Inflammatory macrophage (primary cell): ENCODE measurements at places on chromosomes 3 and 15.

- DNase-seq = no peak
These were observed 433.8 kb upstream of the RBMS3 start for GRCh38 chr3:28846971-28847478.

- DNase-seq = no peak
These were observed 32.3 kb upstream of the LEKR1 start for GRCh38 chr3:156793851-156794250.

DNA sequence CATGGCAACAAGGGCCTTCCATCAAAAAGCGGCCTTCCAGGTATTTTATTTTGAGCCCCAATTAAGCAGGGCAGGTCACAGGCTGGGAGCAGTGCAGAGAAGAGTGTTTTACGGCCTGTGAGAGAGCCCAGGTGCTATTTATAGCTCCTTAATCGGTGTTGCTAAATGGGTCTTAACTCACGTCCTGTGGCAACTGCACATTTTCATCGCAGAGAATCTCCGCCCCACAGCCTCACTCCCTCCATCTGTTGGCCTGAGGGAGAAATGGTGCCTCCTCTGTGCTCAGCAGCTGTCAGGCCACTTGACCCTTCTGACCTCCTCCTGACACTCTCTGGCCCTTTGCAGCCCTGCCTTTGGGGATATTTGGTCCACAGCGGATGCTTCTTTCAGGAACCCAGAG, 58.6 kb downstream of the SPSB4 start:
- no peak for DNase-seq

GRCh38 chr15:74781431-74782258, at the start of gene CSK:
TSS of gene CSK (plus strand) at chr15:74782080. CDS start at chr15:74798298, 16,218 bp downstream.
- peak; percentile 90 for DNase-seq

GRCh38 chr3:139355891-139356290, 12.1 kb downstream of the MRPS22 start:
- no peak for DNase-seq

DNA sequence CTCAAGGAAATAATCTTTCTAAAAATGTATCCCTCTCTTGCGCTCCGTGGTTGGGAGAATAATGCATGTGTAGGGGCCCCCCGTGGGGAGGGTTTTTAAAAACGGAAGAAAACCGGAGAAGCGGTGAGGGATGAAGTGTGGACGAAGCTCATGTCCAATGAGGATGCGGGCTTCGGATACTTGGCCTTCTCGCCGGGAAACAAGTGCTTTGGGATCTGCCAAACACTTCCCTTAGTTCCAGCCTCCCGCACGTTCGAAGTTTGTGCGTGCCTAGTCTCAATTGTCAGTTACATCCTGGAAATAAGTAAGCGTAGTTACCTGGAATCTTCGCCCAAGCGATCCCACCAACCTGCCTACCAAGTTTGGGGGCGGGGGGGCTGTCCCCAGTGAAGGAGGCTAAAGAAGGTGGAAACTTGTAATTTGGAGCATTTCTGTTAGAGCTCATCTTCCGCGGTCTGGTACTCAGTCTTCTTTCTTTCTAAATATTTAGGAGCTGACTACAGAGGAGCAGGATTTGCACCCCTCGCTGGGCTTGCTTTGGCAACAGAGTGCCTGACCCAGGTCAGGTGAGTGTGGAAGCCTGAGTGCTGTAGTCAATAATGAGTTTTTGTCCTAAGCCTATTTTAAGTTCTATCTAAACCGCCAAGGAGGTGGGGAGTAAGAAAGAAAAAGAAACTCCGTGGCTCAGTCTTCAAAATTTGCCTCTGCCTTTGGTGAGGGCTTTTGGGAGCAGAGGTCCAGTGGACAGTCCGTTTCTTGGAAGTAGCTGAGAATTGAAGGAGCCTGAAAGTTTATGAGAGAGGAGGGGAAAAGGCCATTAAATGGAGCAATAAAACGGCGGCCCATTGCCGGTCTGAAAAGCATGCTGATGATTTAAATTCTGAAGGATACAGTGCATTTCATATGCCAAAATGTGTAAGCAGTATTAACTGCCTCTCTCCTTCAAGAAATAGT, 1.1 kb downstream of the ITPR1 start:
- no peak for DNase-seq

DNA sequence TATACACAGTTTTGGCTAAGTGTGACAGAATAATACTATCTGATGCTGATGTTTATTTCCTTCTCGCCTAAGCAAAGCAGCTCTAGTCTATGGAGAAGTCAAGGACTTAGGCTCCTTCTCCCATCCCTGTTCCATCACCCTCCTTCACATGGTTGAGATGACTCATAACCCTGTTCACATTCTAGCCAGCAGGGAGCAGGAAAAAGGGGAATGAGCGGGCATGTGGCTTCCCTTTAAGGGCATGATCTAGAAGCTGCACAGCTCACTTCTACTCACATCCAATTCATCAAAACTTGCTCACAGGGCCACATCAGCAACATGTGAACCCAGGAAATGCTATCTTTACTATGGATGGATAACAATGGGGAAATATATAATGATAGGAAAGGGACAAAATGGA, 40.9 kb downstream of the CBLB start:
- DNase-seq = peak; percentile 76

- peak; percentile 6 for DNase-seq
These were observed 259.6 kb upstream of the UBE2E1 start for GRCh38 chr3:23546181-23546580.

- DNase-seq = no peak
These were observed 45.0 kb upstream of the FSTL1 start for GRCh38 chr3:120495809-120496208.

DNA sequence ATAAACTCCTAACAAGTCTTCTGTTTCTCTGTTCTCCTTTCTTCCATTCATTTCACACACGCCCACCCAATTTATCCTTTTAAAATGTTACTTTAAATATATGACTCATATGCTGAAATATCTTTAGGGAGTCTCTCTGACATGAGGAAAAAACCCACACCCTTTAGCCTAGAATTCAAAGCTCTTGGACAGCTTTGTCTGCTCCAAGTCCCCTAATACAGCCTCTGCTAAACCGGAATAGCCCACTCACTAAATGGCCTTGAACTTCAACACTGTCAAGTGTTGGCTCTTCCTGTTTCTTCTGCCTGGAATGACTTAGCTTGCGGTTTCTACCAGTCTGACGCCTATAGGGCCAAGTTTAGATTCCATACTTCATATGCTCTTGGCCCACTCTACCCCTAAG, 3.3 kb upstream of the CD96 start:
- peak; percentile 49 for DNase-seq

DNA sequence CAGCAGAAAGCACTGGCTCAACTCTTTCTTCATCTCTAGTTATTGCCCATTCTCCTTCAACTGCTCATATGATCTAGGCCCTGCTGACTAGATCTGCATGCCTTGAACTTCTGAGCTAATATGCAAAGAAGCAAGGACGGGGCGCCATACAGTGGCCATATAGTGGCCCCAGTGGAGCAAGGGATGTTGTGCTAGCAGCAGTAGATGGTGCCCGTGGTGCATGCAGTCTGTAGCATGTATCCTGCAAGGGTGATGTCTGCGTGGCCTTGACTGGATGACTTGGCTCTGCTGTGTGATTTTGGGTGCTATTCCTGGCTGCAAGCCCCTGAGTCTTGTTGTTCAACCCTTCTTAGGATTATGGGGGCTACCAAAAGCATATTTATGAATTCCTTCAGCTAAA, 12.2 kb upstream of the NMD3 start:
- DNase-seq = no peak

DNA sequence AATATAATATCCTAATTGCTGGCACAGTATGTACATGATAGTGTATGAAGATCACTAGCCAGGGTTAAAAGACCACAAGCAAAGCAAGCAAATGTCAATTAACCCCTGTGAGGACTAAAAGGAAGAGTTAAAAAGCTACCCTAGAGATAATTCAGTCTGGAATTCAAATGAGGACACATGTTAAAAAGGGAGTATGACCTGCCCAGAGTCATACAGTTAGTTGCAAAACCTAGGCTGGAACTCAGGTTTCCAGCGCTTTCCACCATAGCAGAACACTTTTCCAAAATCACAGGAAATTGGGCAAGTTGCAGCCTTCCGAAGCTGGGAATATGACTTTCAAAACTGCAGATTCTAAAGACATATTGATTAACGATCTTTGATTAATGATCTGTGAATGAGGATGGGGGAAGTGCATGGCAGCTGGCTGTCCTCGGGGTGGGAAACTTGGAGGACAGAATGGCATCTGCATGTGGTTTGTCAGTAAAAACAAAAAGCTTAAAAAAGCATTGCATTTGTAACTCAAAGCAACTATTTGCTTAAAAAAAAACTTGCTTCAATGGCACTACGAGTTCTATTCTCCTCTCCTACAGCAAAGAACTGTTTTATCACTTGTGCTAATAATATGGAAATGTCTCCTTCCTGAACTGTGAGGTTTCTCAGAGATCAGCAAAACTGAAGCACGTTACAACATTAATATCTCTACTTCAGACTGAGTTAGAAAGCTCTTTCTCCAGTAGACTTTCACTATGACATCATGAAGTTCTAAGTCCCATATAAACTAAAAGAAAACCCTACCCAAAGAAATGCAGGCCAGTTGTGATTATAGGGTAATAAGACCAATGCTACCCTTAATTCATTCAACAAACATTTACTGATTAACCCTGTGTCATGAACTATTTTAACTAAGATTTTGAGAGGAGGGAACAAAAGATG, 46.2 kb downstream of the IGSF11 start:
- no peak for DNase-seq

DNA sequence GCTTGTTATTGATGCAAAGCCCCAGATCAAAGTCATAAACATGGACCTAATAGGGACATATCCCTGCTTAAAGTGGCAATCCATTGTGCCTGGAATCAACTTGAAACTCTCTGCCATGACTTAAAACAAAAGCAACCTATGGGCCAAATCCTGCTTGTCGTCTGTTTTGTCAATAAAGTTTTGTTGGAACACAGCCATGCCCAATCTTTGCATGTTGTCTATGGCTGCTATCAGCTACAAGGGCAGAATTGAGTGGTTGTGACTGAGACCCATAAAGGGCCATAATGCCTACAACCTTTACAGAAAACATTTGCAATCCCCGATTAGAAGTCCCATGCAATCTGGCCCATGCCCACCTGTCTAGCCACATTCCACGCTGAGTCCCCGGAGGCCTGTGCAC, 235.4 kb downstream of the PLCL2 start:
- no peak for DNase-seq

- peak; percentile 20 for DNase-seq
These were observed 1.6 kb upstream of the KLF13 start for GRCh38 chr15:31324806-31325594.

DNA sequence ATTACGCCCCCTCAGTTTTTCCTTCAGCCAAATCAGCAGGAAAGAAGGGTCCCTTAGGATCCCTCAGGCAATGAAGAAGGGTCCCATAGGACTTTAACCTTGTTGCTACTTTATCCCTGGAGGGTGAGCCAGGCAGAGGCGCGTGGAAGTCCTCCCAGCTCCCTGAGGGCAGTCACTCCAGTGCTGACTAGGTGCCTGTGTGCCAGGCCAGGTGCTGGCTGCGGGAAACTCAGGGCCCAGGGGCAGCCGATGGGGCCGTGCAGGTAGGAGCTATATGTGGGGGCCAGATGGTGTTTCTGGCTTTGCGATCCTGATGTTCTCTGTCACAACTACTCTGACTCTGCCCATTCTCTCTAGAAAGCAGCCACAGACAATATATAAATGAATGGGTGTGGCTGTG, 42.8 kb upstream of the IQSEC1 start:
- DNase-seq = no peak

GRCh38 chr3:115354010-115354409, 206.9 kb upstream of the ZBTB20 start:
- no peak for DNase-seq

DNA sequence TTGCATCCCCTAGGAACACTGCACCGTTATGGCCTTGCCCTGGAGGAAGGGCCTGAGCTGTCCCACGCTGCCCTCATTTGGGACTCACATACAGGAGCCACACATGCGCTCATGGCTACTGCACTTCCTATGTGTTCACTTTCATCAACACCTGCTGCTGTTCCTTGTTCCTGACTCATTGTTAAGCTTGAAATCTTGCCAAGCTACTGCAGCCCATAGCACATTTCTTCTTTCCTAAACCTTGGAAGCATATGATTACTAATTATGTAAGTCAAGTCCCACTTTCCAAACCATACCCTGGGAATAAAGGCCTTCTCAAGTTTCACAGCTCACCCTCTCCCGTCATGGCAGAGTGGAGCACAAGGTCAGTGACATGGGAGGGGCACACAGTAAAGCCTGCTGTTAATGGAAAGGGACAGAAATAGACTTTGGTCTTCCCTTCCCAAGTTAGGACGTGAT, 307.9 kb downstream of the CLSTN2 start:
- no peak for DNase-seq

- no peak for DNase-seq
These were observed 117.7 kb downstream of the GOLIM4 start for GRCh38 chr3:167978071-167978470.

GRCh38 chr3:100776746-100777145, 67.5 kb downstream of the TFG start:
- DNase-seq = no peak

GRCh38 chr3:104257486-104257885, 1109.2 kb upstream of the ALCAM start:
- no peak for DNase-seq

DNA sequence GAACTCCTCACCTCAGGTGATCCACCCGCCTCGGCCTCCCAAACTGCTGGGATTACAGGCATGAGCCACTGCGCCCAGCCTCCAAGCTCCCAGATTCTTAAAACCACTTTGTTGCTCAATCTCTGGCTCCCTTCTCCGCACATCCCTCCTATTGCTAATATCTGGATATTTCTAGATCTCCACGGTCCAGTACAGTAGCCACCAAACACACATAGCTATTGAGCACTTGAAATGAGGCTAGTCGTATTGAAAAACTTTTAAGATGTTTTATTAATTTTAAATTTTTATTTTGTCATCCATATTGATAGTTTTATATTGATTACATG, 44.3 kb downstream of the SLC28A1 start:
- DNase-seq = no peak

GRCh38 chr3:181844211-181844610, 132.5 kb downstream of the SOX2 start:
- no peak for DNase-seq

DNA sequence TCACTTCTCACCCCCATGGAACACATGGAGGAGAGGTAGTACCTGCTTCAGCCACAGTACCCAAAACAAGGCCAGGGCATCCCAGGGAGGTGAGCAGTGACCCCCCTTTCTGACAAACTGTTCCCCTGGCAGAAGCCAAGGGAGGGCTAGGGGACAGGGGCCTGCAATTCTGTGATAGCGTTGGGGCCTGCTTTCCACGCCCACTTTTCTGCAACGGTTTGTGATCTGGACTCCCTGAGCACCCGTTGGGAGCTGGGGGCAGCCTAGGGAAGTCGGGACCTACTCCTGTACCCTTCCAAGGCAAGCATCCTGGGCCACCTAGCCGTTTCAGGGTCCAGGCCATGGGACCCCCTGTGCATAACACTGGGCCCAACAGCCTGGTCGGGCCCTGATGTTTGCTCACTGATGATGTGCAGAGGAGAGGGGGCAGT, 996 bp upstream of the DNAJA4 start:
- DNase-seq = no peak

DNA sequence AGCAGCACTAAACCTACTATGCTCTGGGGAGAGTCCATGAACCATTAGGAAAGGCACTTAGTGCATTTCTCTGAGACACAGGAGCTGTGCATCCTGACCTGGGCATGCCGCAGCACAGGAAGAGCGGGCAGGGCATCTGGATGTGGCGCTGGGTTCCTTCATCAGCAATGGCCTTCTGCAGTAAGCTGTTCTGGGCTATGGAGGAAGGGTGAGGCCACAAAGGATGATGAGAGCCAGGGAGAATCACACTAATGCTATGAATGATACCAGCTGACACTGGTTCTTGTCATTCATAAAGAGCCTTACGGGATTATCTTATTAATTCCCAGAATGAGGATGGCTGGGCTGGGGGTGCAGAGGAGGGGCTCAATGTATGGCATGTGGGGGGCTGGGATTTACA, 12.7 kb upstream of the SCN10A start:
- no peak for DNase-seq

GRCh38 chr3:137695351-137695750, 68.8 kb upstream of the SOX14 start:
- no peak for DNase-seq
